ENCODE measurements at places on chromosomes 1 and 21.

- DNase-seq = no peak
Observed at GRCh38 chr21:37045556-37045955, 27.3 kb downstream of the PIGP start.

DNA sequence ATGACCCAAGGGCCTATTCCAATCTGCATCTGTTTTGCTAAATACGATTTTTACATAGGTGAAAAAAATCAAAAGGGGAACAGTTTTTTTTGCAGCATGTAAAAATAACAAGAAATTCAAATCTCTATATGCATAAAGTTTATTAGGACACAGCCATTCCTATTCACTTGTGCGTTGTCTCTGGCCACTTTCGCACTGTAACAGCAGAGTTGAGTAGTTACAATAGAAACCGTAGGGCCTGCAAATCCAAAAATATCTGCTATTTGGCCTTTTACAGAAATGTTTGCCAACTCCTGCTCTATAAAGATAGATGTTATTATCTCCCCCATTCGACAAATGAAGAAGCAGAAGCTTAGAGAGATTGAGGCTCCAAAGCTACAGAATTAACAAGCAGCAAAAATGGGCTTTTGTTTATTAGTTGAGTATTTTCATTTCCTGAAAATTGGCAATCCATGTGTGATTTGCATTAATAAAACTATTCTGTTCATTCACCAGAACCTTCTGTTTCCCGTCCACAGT lies 5.5 kb downstream of the DYNLT5 start:
- no peak for DNase-seq

DNA sequence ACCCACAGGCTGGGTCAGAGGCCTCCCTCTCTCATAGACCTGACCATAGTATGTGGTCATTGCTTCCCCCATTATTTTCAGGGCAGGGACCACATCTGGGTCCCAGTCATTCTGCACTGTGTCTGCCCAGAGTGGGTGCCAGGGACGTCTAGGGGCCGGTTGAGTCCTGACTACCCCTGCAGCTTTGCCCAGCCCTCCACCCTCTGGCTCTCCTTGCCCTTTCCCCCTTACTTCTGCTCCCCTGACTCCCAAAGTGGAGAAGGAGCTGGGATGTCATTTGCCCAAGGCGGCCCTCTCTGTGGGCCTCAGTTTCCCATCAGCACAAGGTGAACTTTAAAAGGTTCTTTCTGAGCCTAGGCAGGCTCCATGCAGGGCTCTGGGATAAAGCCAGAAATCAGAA lies 4.3 kb upstream of the TTC22 start:
- no peak for DNase-seq

DNA sequence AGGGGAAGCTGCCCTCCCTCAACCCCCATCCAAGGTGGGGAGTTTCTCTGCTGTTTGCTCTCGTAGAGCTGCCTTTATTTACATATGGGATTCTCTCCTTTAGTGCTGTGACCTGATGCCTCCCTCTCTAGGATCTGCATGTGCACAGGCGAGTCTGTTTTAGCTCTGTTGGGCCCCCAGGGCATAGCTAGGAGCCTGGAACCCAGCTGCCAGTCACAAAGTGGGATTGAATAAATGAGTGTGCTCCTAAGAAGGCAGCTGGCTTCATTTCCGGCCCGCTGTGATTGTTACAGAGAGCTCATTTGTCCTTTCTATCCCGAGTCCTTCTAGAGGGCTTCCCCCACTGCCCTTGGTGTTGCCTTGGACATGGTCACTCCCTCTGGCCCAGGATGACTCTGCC lies 176.6 kb downstream of the GRIK3 start:
- DNase-seq = no peak

DNA sequence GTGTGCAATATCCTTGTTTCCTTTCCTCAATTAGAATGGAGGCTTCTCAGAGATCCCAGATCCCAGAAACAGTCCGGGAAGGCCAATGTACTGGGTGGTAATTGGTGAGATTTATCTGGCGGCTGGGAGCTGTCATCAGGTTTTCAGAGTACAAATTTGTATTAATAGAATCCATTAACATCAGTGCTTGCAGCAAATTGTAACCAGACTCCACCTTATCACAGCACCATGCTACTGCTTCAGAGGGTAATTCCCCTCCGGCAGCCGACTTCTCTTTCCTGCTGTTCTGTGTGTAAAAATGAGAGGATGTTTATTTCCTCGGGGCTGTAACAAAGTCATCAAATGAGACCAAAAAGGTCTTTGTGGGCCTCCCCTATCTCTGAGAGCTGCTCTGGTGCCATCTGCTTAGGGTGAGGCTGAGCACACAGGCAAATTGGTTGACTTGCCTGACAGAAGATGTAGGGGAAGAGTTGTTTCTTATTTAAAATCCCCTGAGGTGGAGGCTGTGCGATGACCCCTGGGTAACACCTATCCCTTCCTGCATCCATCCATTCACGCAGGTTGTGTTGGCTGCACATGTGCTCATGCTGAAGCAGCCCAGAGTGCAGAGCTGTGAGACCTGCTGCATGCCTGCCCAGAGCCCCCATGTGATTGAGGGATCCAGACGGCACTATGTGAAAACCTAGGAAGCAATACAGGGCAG lies 19.2 kb downstream of the NFASC start:
- no peak for DNase-seq

DNA sequence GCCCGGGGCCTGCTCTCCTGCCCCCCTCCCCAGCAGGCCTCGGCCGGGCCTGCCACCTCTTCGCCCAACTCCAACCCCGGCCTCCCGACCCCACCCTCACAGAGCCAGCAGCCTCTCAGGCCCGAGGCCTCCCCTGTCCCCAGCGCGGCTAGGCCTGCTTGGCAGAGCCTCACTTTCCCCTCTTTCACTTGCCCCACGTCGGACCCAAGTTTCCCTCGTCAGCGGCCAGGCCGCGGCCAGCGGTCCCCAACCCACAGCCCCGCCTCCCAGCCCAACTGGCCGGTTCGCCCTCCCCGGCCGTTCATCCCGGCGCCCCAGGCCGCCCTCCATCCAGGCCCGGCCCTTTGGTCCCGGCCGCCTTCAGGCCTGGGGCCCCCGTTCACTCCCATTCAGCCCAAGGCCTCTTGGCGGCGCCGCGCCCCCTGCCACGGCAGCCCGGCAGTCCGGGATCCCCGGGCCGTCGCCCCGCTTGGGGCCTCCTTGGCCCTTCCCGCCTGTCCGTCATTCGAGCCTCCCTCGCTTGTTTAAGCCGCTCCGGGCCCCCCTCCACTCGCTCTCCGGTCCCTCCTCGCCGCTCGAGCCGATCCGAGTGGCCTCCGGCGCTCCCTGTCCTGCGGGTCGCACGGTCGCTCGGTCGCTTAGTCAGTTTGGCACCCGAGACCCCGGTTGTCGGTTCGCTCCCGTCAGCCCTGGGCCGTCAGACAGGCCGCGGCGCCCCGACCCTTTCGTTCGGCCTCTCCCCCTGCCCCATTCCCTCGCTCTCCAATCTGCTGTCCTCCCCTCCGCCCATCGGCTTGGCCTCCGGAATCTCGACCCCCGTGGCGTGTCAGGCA lies 1.4 kb downstream of the LRRC41 start:
- DNase-seq = no peak

DNA sequence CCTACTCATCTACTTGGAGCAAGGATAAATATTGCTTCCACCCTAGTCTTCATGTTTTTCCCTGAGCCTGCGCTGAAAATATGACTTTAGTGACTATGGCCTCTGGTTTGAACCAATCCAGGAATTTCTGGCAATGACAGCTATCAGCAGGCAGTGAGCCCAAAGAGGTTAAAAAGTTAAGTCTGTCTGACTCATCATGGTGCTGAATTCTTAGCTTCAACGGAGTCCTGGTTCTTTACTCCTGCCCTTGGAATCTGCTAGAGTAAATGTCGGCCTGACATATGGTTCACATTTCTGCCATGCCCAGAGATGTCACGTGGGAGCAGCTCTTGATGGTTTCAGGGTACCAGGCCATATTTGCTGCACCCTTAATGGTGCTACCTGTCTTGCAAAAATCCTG lies 351.6 kb upstream of the PLXNA2 start:
- DNase-seq = no peak

DNA sequence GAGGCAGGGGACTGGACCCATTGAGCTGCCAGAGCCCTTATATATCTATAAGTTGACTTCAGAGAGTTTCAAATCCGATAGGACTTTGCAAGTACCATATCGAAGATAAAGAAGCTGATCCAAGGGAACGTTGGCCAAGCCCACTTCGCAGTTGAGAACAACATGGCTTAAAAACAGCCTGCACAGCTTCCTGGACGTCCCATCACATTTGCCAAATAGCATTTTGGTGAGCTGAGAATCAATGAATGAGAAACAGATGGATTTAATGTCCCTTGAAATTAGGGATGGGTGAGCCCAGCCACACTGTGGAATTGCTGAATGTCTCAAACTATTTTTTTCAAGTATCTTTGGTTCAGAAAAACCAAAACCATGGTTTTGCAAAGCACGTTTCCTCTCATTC lies 64.8 kb downstream of the KCNJ15 start:
- DNase-seq = no peak

- DNase-seq = no peak
Observed at GRCh38 chr21:35128536-35128935, 79.4 kb upstream of the RUNX1 start.

GRCh38 chr1:21051177-21051825 lies 125.4 kb downstream of the EIF4G3 start:
- no peak for DNase-seq

DNA sequence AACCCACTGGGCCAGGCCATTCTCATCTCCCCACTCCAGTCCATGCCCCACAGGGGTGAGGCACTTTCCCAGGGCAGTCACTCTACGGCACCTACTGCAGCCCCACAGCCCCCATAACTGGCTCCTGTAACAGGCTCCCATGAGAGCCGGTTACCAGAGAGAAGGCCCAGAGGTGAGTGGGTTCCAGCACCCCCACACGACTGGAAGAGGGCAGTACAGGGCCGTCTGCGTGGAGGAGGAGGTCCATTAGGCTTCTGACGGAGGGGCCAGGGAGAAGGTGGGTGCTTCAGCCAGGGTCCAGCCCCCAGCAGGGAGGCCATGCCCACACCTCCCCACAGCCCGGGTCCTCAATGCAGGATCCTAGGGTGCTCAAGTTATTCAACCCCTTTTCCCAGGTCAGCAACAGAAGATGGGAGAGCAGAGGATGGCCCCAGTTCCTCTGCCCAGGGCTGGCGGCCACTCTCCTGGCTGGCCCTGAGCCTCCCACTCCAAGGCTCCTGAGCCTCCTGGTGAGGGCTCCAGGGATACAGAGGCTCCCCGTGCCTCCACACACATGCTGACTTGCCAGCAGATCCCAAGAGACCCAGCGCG lies 1.6 kb downstream of the ACAP3 start:
- no peak for DNase-seq

DNA sequence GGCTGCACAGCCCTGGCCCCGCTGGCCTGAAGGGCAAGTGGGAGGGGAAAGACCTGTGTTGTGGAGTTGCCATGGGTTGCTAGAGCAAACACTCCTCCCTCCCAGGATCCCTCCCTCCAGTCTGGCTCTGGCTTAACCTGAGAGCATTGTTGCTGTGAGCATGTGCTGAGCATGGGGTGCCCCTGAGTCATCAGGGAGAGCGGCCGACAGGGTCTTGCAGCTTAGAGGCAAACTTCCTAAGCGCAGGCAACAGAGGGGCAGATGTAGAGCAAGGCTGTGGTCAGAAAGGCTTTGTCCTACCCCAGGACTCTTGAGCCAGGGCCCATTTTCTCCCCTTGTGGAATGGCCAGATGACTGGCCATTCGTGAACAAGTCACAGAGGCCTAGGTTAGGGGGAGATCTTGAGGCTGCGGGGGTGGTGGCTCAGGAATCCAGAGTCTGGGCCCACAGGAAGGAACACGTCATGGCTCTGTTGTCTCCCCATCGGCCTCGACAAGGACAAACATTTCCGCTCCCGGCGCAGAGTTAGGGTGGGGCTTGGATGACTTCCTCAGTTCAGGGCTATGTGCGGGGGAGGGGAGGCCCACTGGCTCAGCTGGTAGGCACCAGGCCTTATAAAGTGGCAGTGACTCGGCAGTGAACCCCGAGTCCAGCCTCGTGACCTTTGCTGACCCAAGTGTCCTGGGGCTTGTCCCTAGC lies 362 bp upstream of the DYNLT4 start:
- DNase-seq = peak; percentile 81

Measured in esophagus squamous epithelium (tissue), 5 donors.